ENCODE measurements at places on chromosomes 11 and 22.

DNA sequence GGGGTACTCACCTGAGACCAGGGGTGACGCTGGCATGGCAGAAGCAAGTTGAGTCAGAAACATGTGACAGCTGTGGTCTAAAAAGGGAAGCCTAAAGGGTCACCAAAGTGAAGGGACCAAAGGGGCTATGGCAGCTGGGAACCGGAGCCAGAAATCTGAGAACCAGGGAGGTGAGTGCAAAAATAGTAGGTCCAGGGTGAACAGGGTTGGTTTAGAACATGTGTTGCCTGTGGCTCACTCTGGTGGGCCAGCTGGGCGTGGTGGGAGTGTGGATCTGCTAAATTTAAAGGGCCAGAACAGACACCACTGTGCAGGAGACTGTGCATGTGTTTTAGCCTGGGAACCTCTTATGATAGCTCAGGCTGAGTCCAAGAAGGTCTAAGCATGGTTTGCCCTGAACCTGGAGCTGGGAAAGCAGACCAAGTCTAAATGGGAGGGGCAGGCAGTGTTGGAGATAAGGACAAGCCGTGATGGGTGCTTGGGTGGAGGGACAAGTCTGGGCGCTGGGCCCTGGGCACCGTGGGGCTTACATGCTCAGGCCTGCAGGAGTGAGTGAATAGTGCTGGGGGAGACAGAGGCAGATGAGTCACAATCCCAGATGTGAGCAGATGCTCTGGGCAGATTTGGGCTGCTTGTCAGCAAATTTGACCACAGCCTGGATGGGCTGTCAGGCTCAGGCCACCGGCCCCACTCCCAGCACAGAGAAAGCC is 41.4 kb upstream of the ZBED5 start:
- DNase-seq, result no peak

DNA sequence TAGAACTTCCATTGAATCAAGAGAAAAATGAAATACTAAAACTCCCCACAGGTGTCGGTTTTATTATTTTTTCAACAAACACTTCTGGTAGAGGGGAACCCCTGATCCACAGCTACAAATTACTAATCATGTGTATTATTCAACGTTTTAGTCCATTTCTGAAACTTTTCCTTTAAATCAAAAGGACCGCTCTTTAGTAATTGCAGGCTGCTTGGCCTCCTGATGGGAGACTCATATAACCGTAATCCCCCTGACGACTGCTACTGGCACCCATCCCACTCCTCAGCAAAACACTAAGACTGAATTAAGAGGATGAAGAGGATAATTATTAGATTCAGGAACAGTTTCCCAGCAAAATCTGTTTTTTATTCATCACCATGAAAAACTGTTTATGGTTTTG is 46.4 kb downstream of the PAX6 start:
- no peak for DNase-seq

DNA sequence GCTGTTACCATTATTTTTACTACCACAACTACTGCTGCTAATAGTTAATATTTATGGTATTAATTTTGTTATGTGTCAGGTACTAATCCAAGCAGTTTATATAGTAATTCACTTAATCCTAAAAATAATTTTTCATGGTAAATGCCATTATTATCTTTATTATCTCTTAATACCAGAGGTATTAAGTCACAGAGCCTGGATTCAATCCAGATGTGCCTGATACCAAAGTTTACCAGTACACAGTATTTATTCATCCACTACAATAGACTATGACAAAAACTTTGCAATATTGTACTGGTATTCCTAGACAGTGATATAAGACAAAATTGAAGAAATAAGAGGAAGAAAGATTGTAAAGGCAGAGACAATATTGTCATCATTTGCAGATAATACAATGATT is 24.5 kb downstream of the MAP6 start:
- DNase-seq, result no peak

GRCh38 chr11:86795949-86796348 is 4.4 kb upstream of the PRSS23 start:
- no peak for DNase-seq

DNA sequence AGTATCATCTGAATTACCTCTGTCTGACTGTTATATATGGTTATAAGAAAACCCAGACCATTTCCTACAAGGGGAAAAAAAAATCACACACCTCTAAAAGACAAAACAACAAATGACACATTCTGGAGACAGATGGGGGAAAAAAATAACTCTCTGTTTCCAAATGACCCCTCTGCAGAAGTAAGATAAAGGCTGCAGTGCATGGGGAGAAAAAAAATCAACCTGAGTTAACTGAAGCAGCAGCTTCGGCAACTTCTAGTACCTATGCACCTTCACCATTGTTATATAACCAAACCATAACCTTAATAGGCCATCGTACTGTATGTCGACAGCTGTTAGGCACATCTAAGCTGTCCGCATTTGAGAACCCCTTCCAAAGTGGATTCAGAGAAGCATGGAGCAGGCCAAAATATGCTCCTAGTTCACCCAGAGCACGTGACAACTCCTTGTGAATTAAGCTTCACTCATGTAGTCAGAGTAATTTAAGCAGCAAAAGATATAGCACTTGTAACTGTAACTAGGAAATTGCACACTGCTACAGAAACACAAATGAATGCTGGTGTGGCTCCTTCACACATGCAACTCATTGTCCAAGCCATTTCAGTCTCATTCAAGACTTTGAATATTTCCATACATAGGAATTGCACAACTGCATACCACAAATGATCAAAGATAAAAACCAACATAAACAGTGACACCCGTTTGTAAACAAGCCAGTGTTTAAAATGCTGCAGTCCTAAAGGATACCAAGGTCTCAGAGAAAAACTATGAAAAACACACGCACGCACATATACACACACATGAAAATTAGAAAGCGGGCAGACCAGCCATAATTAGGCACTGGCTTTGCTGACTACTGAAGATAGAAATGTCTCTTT is 2.7 kb downstream of the SIK3 start:
- no peak for DNase-seq

GRCh38 chr22:30662040-30662439 is 5.6 kb downstream of the DUSP18 start:
- no peak for DNase-seq

- no peak for DNase-seq
Measured at GRCh38 chr11:103928802-103929161, 107.7 kb upstream of the DDI1 start.

- no peak for DNase-seq
Measured at GRCh38 chr11:83687787-83688186, 401.6 kb upstream of the CCDC90B start.

GRCh38 chr11:33530815-33531214 is 169.8 kb downstream of the C11orf91 start:
- no peak for DNase-seq

GRCh38 chr11:106101819-106102218 is 24.4 kb downstream of the AASDHPPT start:
- no peak for DNase-seq

DNA sequence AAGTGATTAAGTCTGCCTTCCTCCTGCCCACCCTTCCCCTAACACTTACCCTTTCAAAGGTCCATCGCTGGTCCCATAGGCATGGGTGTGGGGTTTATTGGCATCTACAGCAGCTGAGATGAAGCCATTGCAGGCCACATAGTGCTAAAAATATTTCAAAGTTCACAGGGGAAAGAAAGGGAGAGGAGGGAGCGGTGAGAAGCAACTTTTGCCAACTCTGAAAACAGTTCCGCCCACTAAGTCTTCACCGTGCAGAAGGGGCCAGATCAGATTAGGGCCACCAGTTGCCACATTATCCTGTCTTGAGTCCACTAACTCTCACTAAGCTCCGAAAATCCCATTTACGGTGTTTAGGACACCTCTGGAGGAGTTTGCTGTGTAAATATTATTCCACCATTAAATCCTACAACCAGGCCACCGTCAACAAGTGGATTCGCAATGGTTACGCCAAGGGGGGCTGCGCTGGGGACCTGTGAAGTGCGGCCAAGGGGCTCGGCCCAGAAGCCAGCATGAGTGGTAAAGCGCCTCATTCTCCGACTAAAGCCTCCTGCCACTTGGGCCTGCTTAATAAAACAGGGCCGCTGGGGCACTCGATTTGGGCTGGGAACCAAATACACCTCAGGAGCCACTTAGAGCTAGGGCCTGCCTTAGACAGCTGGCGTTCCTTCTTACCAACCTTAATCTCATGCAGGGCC is 534.9 kb downstream of the MIAT start:
- DNase-seq, result no peak

- DNase-seq, result no peak
Measured at GRCh38 chr22:30868663-30869385, 99.8 kb downstream of the MORC2 start.

GRCh38 chr22:39214383-39215069 is 30.3 kb downstream of the PDGFB start:
- no peak for DNase-seq

GRCh38 chr11:9642894-9643293 is 21.0 kb upstream of the SWAP70 start:
- no peak for DNase-seq

DNA sequence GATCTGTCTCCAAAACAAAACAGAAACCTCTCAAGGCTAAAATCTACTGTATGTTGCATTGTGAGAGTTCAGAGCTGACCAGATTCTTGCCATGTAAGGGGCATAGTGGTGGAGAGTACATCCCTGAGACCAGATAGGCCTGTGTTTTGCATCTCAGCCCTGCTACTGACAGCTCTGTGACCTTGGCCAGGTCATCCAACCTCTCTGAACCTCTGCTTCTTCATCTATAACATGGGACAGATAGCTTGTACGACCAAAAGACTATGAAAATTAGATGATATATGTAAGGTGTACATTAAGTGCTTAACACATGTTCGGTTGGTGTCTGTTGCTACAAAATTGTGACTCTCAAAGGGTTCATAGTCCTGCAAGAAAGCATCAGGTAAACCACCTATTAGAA is 22.9 kb downstream of the ZNRF3 start:
- DNase-seq, result no peak

DNA sequence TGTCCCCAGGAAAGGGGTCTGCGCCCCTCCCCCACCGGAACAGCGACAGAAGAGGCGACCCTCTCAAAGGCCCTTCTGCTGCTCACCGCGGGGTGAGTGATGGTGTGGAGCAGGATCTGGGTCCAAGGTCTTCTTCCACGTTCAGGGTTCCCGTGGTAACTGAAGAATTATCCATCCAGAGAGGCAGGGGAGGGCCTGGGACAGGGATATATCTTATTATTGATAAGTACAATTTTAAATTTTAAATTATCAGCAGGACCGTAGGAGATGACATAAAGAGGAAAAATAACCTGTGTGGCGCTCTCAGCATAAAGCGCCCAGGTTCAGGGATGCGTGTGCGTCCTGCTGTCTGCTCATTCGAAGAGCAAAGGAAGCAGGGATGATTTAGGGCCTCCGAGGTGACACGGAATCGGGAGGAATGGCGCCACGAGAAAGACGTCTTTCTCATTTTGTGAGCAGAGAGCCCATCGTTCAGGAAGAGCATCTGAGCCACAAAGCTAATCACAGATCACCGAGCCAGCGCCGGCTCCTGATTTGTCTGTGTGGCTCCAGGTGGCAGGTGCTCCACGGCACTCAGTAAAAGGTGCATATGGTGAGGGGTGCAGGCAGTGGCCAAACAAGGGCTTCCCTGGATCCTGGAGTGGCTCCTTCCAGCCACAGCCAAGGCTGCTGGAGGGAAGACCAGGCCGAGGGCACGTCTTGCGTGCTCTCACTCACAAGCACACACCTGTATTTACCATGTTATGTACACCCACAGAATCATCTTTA is 19.3 kb downstream of the KRTAP5-5 start:
- no peak for DNase-seq

DNA sequence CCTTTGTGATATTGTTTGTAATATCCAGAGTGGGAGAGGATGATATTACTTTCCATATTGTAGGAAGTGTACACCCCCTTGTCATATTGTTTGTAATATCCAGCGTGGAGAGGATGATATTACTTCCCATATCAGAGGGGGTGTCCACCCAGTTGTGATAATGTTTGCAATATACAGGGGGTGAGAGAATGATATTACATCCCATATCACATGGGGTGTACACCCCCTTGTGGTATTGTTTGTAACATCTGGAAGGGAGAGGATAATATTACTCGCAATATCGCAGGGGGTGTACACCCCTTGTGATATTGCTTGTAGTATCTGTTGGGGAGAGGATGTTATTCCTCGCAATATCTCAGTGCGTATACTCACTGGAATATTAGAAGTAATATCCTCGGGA is 61.5 kb downstream of the PRSS23 start:
- DNase-seq, result no peak

DNA sequence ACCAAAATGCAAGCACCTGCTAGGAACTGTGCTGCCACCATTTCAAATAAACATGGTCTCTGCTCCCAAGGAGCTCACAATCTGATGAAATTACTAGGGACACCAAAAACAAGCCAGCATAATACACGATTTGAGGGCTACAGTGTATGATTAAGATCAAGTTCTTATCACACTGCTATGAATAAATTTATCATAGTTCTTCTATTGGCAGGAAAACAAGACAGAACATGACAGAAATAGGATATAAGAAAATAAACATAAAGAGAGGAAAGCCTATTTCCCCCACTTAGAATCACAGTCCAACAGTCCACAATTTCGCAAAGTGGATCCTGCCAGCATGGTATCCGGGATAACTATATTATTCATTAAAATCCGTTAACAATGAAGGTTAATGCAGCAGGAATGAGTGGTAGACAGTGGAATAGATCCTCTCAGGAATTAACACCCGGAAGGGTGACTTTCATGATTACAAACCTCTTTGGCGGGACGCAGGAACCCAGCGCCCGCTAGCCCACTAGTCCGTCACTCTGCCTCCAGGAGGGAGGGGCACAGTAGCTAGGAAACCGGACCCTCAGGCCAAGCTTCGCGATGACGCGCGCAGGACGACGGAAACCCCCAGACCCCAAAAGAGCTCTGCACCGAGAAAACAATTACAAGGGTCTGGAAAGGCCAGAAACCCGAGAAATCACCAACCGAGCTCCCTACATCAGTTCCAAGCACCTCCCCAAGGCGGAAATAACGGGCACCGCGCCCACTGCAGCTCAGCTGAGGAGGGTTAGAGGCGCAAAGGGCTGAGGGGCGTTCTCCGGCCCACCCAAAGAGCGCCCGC is 607 bp downstream of the CCDC82 start:
- no peak for DNase-seq

DNA sequence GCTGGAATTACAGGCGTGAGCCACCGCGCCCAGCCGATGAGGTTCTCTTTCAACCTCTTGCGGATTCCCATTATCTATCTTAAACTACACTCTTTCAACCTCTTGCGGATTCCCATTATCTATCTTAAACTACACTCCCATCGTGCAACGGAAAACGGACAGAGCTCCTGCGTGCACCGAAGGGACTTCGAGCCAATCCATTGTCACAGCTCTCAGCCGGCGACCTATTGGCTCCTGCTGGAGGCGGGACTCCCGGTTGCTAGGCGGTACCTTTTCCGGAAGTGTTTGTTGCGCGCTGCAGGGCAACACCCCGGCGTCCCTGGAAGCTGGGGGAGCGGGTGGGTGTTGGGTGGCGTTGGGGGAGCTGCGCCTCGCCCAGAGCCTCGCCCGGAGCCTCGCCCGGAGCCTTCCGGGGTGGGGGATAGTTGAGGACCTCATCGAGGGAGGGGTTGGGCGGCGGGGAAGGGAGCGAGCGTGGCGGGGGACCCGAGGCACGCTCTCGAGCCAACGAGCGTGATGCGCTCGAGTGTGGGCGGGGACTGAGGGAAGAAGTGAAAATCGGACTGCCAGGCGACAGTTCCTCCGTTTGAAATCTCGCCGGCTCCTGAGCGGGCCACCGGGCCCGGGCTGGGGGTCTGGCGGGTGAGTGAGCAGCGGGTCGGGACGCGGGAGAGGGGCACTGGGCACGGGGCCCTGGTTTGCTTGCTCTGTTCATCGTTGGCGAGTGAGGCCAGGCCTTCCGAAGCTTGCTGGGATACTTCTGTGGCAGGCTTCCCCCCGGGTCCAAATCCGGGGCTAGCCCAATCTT is at the start of gene CEP164:
Gene CEP164, plus strand, starts transcription at position 288 of the 808 bp plus-strand sequence. CDS start 10,733 bp downstream, outside the sequence.
- peak; percentile 92 for DNase-seq

GRCh38 chr11:30631148-30631547 is 45.0 kb upstream of the MPPED2 start:
- no peak for DNase-seq

All from effector memory CD8-positive, alpha-beta T cell (primary cell).